ENCODE measurements at places on chromosomes 3 and 15. TPM values are rescaled to one million over a fixed set of nuclear protein-coding genes. Genes with fewer than 3 reads are reported as not detected.

Gene CCR5
- not detected for total RNA-seq

Gene IGSF10
- 0.15 TPM for total RNA-seq

Gene MAP6D1
- total RNA-seq: 0.90 TPM

Gene ACKR2
- total RNA-seq: 0.15 TPM

Gene MEX3B
- 2.6 TPM for total RNA-seq

Gene HIGD2B
- total RNA-seq: not detected

Gene TNFAIP8L3
- total RNA-seq: 16.5 TPM

Gene ZMYND10
- total RNA-seq: 0.70 TPM

Gene ACKR4
- 27.6 TPM for total RNA-seq

Gene TM4SF4
- 1.2 TPM for total RNA-seq

Gene KCNAB1
- 0.59 TPM for total RNA-seq

Gene IL5RA
- total RNA-seq: not detected

All from smooth muscle cell of the coronary artery (primary cell).